ENCODE measurements at places on chromosomes 16 and 17. TPM values are rescaled to one million over a fixed set of nuclear protein-coding genes. Genes with fewer than 3 reads are reported as not detected.

DNA sequence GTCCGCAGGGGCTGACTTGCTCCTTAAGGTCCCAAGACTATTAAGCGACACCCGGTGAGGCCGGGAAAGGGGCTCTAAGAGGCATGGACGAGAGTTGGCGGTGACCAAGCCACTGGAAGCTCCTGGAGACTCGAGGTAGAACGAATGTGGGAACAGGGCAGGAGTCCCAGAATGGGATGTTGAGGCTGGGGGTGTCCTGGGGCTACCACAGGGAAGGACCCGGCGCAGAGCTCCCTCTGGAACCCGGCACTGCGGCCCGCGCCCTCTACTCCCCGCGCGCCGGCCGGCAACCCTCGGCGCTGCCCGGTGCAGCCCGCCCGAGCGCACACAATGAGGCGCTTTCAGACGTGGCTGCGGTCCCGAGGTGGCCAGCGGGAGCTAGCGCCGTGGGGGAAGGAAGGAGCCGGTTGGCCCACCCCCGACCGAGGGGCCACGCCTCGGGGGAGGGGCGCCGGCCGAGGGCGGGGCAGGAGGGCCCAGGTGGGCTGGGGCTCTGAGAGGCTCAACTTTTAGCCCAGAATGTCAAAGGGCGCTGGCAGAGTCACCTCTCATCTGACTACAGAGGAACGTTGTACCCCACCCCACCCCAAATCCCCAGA, at the start of gene CHST6:
TSS of gene CHST6 (minus strand) at position 366 of the 599 bp plus-strand sequence. CDS start 15,613 bp downstream, outside the sequence.
- no peak for DNase-seq

DNA sequence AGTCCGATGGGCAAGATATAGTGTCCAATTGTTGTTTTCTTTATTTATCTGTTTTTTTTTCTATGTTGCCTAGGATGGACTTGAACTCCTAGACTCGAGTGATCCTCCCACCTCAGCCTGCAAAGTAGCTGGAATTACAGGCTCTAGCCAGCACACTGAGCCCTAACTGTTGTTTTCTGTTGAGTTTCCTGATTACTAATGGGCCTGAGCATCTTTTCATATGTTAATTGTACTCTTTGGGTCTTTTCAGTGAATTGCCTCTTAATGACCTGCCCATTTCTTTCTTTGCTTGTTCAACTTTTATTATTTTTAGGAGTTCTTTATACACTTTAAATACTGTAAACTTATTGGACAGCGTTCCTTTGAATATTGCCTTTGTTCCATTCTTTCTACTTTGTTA, 213.0 kb downstream of the HS3ST3B1 start:
- no peak for DNase-seq

DNA sequence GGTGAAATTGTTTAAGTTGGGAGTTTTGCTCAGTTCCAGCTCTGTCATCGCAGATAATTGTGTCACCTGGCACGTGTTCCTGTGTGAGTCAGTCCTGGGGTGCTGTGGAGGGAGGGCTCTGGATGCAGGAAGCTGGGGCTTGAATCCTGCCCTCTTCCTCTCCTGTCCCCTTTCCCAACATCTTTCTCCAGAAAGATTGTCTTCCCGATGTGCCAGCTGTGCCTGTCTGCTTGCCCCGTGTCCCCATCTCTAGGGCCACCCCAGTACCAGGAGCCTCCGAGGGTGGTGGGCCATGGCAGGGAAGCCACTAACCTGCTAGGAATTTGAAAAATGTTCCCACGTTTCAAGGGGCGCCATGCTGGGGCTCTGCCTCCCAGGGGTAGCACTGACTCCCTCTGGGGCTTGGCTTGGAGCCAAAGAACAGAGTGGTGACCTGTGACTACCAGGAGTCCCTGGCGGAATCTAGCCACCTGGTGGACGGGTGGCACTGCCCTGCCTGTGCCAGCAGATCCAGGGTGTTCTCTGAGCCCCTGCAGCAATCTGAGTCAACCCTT, 198.1 kb downstream of the ENGASE start:
- no peak for DNase-seq

DNA sequence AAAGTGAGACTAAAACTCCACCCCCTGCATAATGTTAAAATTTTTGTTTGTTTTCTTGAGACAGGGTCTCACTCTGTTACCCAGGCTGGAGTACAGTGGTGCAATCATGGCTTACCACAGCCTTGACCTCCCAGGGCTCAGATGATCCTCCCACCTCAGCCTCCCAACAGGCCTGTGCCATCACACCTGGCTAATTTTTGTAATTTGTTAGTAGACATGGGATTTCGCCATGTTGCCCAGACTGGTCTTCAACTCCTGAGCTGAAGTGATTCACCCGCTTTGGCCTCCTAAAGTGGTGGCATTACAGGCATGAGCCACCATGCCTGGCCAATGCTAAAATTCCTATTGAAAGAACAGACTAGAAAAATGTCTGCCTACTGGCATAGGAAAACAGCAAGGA, 103.8 kb downstream of the TRIM37 start:
- no peak for DNase-seq

Gene TMEM97
- total RNA-seq = 19.9 TPM

Gene OR3A3
- total RNA-seq = not detected

Gene RAC3
- total RNA-seq = 8.8 TPM
